ENCODE measurements at places on chromosomes 6 and 20.

- DNase-seq = no peak
Observed at GRCh38 chr20:34415079-34415478, 52.0 kb downstream of the ITCH start.

DNA sequence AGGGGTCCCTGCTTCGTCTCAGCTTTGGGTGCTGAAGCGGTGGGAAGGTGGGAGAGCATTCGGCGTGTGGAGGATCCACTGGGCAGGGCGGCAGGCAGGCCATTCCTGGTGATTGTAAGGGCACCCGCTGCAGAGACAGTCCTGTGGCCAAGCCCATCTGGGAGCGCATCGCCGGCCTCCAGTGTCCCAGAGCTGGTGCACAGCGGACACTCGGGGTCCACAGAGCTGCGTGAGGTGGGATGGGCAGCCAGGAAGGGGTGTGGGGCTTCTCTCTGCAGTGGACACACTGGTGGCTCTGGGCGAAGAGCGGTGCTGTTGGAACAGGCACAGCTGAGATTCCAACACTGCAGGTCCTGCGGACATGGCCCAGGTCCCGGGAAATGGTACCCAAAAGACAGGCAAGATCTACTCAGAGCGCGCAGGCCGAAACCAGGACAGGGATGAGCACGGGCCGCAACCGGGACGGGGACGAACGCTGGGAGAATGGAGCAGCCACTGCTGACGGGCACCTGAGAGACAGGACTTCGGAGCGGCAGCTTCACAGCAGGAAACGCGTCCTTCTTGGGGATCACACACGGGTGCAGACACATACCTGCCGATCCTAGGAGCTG, 188.2 kb downstream of the ERMARD start:
- DNase-seq = no peak

DNA sequence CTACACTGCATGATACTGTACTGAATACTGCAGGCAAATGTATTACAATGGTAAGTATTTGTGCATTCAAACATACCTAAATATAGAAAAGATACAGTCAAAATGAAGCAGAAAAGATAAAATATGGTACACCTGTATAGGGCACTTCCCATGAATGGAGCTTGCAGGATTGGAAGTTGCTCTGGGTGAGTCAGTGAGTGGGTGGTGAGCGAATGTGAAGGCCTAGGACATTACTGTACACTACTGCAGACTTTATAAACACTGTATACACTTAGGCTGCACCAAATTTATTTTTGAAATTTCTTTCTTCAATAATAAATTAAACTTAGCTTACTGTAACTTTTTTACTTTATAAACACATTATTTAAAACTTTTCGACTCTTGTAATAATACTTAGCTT, 213.1 kb downstream of the ATXN1 start:
- no peak for DNase-seq

GRCh38 chr6:89509777-89510281, 76.9 kb downstream of the ANKRD6 start:
- DNase-seq = no peak

GRCh38 chr6:86331265-86331840, 606.0 kb upstream of the HTR1E start:
- DNase-seq = no peak

DNA sequence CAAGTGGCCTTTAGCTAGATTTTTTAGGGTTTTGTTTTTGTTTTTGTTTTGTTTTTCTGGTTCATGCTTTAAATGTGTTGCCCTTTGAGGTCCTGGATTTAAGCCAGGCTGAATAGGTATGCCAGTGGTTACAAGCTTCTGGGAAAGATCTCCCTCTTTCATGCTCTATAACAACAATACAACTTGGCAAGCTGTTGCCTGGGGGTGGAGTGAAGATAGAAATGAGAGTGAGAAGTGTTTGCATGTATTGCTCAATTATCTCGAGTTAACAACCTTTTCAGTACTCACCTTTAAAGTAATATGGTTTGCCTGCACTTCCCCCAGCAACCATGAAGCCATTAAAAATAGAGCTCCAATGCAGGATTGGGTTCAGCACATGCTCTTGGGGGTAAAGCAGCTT, 19.2 kb upstream of the HAO1 start:
- DNase-seq = no peak

DNA sequence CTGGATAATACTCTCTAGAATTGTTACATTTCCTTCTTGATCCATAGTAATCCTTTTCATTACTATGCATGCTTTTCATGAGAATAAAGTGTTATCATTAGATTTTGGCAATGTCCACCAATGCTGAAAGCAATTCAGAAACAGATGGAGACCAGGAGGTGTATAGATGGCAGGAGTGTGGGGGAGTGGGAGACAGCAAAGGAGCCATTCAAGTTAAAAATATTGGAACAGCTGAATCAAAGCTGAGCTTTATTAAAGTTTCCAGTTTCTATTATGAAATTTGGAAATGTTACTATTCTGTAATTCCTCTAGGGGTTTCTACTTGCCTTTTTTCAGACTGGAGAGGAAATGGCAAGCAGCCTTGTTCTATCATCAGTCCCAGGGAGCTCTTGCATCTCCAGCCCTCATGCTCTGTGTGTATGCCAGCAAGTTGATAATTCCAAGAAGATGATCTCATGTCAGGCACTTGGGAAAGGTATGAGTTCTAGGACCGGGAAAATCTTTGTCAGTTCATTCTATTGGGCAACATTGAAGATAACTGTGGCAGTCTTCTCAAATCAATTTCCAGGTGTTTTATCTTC, 228.0 kb downstream of the CD109 start:
- DNase-seq = no peak

DNA sequence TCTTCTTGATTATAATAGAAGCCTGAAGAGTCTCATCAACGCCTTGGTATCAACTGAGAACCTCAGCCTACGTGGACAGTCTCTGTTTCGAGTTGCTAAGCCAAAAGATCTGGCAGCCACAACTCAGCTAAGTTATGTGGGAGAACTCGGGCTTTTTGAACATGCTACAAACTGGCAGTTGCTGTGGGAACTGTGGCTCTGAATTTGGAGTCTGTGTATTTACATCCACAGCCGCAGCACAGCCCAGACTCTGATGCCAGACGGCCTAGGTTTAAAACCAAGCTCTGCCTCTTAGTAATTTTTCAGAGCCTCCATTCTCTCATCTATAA, 35.8 kb downstream of the RIPOR2 start:
- DNase-seq = no peak

GRCh38 chr6:89082486-89082891, 1.9 kb downstream of the PNRC1 start:
- no peak for DNase-seq

GRCh38 chr6:11772109-11772825, 6.3 kb downstream of the ADTRP start:
- DNase-seq = no peak

- DNase-seq = no peak
Observed at GRCh38 chr6:34056305-34057108, 89.4 kb downstream of the GRM4 start.
